ENCODE measurements at places on chromosomes 3 and 15.

GRCh38 chr15:101187820-101188636, 63.8 kb downstream of the CHSY1 start:
- DNase-seq, result peak; percentile 56

GRCh38 chr3:46705022-46705530, 3.9 kb downstream of the TMIE start:
- DNase-seq, result peak; percentile 33

DNA sequence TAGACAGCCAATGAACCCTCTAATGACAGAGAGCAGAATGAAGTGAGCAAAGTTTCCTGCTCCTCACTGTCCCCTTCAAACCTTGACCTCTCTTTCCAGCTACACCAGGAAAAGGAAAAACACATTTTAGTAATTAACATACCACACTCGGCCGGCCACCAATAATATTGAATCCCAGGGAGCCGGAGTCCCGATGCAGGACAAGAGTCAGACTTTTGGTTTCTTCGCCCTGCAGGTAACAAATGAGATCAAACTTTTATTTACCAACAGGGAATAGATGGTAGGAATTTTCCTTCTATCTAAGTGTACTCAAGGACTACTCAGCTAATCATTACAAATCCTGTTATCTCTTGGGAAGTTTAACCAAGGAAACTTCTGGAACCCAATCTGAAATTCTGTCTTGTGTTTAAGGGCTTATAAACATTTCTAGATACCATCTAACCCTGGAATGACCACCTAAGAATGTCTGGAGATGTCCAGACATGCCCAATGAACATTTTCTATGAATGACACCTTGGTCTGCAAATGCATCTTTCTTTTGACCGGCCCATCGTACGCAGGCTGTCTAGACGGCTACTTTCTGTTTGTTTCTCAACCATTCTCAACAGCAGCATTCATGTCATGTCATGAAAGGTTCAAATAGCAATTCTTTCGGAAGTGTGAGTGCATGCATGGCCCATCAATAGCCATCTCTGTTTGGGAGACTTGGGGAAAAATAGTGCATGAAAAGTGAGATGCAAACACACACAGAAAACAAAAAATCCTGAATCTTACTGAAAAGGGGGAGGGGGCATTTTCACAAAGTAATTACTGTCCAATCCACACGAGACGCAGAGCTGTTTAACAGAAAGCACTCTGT, 16.1 kb downstream of the PDZRN3 start:
- peak; percentile 92 for DNase-seq

DNA sequence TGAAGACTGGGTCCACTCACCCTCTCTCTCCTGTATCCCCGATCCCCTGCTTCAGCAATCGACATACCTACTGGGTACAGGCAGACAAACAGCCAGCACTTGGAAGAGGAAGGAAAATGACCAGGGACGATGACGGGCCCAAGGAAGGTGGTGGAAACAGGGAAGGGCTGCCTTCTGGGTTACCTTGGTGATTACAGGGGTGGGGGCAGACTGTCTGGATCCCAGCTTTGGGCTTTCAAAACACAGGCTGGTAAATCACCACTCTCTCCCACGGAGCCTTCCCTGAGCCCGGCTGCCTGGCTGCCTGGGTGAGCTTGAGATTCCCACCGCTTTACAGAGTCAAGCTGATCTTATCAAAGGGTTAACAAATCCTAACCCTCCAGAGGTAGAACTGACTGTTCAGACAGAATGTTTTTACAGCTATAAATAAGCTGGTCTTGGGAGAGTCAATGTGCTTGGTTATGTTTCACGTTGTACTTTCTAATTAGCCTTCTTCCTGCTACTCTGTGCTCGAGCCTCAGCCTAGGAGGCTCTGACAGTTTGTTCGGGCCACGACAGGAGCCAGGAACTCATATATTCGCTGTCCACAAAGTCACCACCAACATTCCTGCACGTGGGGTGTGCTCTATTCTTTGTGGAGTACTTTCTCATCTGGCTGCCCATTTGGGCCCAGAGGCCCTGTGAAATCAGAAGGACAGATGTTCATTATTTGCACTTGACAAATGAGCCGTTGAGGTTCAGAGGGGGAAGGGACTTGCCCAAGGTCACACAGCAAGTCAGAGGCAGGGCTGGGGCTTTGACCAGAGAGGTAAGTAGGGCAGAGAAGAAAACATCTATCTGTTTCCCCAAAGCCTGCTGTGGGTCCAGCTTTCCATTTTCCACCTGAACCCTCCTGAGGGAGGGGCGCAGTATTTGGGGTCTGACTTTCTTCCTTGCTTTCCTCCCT, 63.5 kb downstream of the FEM1B start:
- DNase-seq, result no peak

DNA sequence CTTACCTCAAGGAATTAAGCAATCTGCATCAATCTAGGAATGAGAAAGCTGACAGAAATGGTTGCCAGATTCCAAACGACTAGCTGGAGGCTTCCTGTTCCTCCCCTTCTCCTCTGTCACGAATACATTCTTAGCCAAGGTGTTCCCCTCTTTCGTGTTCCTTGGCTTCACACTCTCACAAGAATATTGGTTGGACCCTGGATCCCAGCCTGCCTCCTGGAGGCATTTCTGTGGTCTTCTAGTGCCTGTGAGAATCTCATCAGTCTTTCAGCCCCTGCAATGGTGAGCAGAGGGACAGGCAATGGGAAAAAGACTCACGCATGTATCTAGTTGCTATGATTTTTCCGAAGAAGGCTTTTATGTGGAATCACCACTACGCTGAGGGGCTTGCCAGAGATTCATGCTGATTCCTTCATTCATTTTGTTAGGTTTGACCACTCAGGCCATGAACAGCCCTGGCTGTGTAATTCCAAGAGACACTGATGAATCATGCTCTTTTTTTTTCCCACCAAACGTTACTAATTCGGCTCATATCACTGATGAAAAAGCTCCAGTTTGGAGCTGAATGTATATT, 1.6 kb upstream of the P3H2 start:
- DNase-seq, result peak; percentile 11

- DNase-seq, result no peak
These were observed 251.1 kb downstream of the GABRB3 start for GRCh38 chr15:26521691-26522198.

DNA sequence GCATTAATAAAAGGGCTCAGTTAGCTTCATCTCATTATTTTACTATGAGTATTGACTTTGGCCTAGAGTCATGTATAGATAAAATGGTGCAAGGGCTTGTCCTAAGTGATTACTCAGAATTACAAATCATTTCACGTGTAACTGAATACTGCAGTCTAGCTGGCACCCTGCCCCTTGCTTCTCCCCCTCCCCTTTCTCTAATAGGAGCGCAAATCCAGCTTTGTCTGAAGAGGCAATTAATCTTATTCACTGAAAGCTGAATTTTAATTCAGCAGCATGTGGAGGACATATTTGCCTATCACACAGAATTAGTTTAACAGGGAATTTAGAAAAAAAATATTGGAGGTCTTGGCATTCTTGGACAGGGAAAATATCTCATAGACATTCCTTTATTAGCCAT, 412.1 kb upstream of the DPH6 start:
- no peak for DNase-seq

GRCh38 chr15:88428053-88428452, 39.1 kb downstream of the MRPL46 start:
- DNase-seq, result no peak

Data from foreskin melanocyte (primary cell).